ENCODE measurements at places on chromosomes 16 and 17. TPM values are rescaled to one million over a fixed set of nuclear protein-coding genes. Genes with fewer than 3 reads are reported as not detected.

The C16orf92 gene
- not detected for total RNA-seq

The CEP295NL gene
- 4.8 TPM for total RNA-seq

The PNMT gene
- not detected for total RNA-seq

The OR1F1 gene
- total RNA-seq = not detected

The SYNGR2 gene
- total RNA-seq = 15.0 TPM

The CNTD1 gene
- total RNA-seq = 0.37 TPM

The FBXL19 gene
- 9.6 TPM for total RNA-seq

The TGFB1I1 gene
- 76.2 TPM for total RNA-seq

The TOM1L1 gene
- 25.0 TPM for total RNA-seq

The OGFOD3 gene
- 10.0 TPM for total RNA-seq

The TEKT1 gene
- not detected for total RNA-seq

The CCL18 gene
- not detected for total RNA-seq

The RPUSD1 gene
- total RNA-seq = 8.1 TPM

The ZNF207 gene
- 241 TPM for total RNA-seq

The ANKRD40CL gene
- total RNA-seq = not detected

The DHRS7C gene
- 1.1 TPM for total RNA-seq

The KRTAP2-2 gene
- total RNA-seq = not detected

The OR3A3 gene
- not detected for total RNA-seq

The MYH8 gene
- 69.6 TPM for total RNA-seq

The SMTNL2 gene
- 8.0 TPM for total RNA-seq

The POLR3K gene
- 3.4 TPM for total RNA-seq

The P3H4 gene
- total RNA-seq = 32.1 TPM

The PROCA1 gene
- 1.7 TPM for total RNA-seq

The TBC1D3D gene
- total RNA-seq = 3.0 TPM

The CDH11 gene
- total RNA-seq = 428 TPM

The TTLL6 gene
- not detected for total RNA-seq

The FAM171A2 gene
- 5.7 TPM for total RNA-seq

The MPV17L gene
- total RNA-seq = 5.8 TPM

The MT1H gene
- total RNA-seq = not detected

The KAT8 gene
- 41.2 TPM for total RNA-seq

The FSCN2 gene
- 0.69 TPM for total RNA-seq

The TBC1D3E gene
- 0.26 TPM for total RNA-seq

The MYL4 gene
- total RNA-seq = 31.7 TPM

The TP53TG3B gene
- total RNA-seq = not detected

The SAMD14 gene
- 2.2 TPM for total RNA-seq

The GAS2L2 gene
- total RNA-seq = not detected

The KRTAP9-2 gene
- total RNA-seq = not detected

The ZNF624 gene
- total RNA-seq = 24.1 TPM

The CCT6B gene
- total RNA-seq = 8.3 TPM

The GCGR gene
- not detected for total RNA-seq

The CRHR1 gene
- 0.26 TPM for total RNA-seq

The SEC14L5 gene
- 0.42 TPM for total RNA-seq

The IRX5 gene
- 0.90 TPM for total RNA-seq

The KRTAP9-8 gene
- total RNA-seq = not detected

The MYH2 gene
- 1.7 TPM for total RNA-seq

The PRSS27 gene
- 0.85 TPM for total RNA-seq

The CBX2 gene
- 7.0 TPM for total RNA-seq

The MEFV gene
- total RNA-seq = 0.58 TPM

The MMP2 gene
- 455 TPM for total RNA-seq

The CCL5 gene
- total RNA-seq = 0.58 TPM

The NPTX1 gene
- total RNA-seq = 1.4 TPM

The KSR1 gene
- total RNA-seq = 27.3 TPM

The KRTAP16-1 gene
- not detected for total RNA-seq

The RUNDC3A gene
- total RNA-seq = 2.0 TPM

The NETO2 gene
- 17.9 TPM for total RNA-seq

The SCIMP gene
- 0.42 TPM for total RNA-seq

All from urinary bladder (tissue), 4 donors.